CD4-positive, alpha-beta T cell treated with Interleukin-2 at 100 ng/mL for 4 hours (primary cell): ENCODE measurements at places on chromosomes 1 and 21.

DNA sequence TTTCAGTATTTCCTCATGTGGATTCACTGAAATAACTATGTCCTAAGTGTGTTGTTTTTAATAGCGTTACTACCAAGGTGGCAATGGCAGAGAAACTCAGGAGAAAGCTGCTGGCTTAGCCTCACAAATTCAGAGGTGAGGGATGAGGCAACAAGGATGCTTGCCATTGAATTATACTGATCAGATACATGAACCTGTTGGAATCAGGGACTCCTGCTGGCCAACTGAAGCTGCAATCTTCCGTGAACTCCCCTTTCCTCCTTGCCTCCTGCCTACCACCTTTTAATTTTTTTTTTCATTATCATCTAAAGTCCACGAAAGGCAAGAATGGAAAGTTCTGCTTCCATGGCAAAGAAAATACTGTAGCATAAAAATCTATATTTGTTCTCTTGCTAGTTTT is 254.7 kb downstream of the NFIA start:
- no peak for DNase-seq

- DNase-seq: no peak
Measured at GRCh38 chr1:44776730-44777068, 1.4 kb downstream of the RPS8 start.

- DNase-seq: no peak
Measured at GRCh38 chr1:200838676-200839445, 33.9 kb upstream of the GPR25 start.

GRCh38 chr1:245412306-245412705 is 257.5 kb downstream of the KIF26B start:
- no peak for DNase-seq

DNA sequence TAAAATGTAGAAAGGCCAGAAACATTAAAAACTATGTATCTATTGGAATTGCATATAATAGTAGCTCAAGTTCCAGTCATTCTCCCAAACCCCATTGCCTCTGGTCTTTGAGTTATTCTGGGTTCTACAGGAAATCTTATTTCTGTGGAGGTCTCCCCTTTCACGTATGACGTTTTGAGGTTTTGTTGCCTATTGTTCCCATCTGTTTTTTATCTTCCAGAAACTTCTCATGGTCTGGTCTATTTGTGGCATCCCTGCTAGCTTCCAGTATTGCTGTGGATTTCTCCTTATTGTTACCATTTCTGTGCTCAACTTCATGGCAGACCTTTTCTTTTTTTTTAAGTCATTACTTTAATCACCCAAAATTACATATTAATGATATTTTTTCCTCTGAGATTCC is 43.3 kb downstream of the DTL start:
- DNase-seq: no peak

GRCh38 chr21:34362670-34363069 is 1.1 kb upstream of the KCNE2 start:
- DNase-seq: no peak

- DNase-seq: no peak
Measured at GRCh38 chr1:199837321-199837720, 190.2 kb upstream of the NR5A2 start.

GRCh38 chr1:239987103-239987745 is 104.5 kb upstream of the FMN2 start:
- peak; percentile 5 for DNase-seq

DNA sequence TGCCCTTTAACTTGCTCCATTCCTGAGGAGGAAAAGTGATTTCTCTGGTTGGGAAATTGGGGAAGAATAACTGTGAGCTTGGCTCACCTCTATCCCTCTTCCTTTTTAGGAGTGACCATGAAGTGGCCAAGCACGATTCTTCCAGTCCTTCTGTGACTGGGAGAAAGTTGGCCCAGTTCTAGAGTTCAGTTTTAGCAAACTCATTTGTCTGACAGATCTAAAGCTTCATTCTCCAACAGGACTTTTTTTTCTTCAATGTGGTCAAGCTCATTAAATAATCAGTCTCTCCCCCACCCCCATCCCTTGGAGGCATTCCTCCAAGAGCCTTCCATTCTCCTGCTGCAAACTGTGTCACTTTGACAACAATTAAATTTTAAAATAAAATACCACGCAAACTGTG is 6.4 kb upstream of the AGL start:
- no peak for DNase-seq

DNA sequence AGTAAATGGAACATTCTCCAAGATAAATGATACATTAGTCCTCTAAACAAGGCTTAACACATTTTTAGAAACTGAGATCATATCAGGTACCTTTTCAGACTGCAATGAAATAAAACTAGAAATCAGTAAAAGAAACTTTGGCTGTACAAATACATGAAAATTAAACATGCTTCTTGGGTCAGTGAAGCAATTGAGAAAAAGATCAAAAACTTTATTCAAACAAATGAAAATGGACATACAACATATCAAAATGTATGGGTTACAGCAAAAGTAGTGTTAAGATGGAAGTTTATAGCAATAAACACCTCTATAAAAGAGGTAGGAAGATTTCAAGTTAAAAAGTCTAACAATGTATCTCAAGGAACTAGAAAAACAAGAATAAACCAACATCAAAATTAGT is 598.5 kb downstream of the SMYD3 start:
- no peak for DNase-seq

DNA sequence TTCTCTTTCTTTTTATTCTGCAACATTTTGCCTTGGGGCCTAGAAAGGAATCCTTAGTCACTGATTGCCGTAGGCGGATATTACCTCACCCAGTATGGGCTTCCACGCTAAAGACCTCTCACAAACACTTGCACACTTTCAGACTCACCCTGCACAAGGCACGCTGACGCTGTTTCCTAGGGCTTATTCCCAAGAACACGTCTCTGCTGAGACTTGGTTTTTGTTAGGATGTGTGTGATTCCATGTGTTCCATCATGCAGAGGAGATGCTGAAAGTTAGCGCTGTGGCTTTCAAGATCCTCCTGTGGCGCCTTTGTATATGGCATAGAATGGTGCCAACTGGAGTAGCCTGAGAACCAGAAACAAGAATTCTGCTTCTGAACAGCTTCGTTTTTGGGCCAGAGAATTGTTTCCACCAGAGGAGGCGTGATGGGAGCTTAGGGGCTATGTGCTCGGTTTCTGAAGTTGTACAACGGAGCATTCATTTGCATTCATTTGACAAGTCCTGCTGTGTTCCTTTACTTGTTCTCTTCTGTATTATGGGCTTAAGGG is 297.0 kb downstream of the DISC1 start:
- DNase-seq: no peak

- DNase-seq: no peak
Measured at GRCh38 chr1:79519084-79519760, 512.7 kb upstream of the ADGRL4 start.

GRCh38 chr1:112971006-112971405 is 15.0 kb upstream of the SLC16A1 start:
- DNase-seq: no peak

DNA sequence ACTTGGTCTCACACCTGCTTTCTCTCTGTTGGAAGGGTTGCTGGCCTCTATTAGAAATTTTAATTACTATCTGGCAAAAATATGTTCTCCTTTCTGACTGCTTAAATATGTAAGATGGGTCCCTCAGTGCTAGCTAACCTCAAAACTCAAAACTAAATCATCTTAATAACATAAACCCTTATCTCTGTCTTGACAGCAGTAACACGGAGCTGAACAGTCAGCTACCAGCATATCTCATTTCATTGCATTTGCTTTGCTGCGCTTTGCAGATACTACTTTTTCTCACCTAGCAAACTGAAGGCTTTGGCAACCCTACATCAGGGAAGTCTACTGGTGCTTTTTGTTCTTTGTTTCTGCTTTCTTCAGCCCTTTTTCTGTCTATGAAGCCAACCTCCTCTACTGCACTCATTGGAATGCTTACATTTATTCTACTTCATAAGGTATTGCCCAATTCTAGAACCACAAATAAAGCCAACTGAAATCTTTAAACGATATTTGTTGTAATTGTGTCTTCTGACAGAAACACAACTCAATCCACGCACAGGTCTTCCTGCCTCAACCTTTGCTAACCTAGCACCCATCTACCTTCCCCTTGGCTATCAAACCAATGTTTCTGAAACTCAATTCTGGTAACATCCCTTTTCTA is 95.6 kb downstream of the RERE start:
- DNase-seq: no peak

GRCh38 chr1:198340139-198340538 is 183.3 kb downstream of the NEK7 start:
- no peak for DNase-seq

- DNase-seq: no peak
Measured at GRCh38 chr1:38783640-38784229, 75.8 kb downstream of the RRAGC start.

- no peak for DNase-seq
Measured at GRCh38 chr1:43304771-43305300, 4.1 kb downstream of the TIE1 start.

GRCh38 chr1:171800342-171800741 is 18.9 kb downstream of the METTL13 start:
- no peak for DNase-seq

DNA sequence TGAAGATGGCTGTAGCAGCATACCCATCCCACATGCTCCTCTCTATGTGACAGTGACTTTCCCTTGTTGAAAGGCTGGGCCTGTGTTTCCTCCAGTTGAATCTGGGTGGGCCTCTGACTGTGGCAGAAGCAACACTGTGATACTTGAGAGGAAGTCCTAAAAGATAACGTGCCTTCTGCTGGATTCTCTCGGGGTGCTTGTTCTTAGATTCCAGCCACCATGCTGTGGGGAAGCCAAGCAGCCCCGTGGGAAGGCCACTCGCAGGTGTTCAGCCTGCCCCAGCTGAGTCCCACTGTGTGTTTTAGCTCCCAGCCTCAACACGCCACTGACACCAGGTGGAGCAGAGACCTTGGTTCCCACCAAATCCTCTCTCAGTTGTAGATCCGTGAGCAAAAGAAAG is 31.5 kb downstream of the TRAPPC10 start:
- DNase-seq: no peak

DNA sequence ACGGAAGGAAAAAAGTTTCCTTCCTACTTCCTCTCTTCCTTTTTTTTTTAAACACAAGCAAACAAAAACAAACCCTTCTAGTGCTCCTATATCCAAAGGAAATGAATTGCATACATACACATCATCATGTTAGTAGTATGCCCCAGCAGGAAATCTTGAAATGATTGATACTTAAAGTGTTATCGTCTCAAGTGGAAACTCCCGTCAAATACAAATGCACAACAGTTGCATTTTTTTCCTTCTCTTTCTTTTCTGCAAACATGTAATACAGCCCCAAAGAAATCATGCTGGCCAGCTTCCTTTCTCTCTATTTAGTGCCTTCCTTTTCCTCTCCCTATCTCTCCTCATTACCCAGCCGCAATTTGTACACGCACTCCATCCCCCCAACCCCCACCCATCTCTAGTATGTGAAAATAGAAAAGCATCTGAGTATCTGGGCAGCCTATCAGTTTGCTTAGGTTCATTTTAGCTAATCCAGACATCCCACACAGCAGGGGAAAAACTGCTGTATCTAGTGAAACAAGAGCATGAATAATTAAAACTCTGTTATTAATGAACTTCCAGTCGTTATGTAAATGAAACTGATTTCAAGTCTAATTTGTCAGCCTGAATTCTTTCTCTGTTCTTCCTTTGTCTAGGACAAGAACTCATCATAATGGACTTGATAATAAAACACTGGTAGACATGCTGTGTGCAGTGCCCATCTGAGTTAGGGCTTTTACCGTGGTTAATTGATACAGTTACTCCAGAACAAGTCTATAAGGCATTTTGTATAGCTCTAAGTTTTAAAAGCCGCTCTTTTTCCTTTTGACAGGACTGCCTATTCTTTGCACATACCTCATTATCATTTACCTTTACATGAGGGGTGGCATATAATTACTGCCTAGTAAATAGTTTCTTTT is 336.5 kb upstream of the ADGRL2 start:
- no peak for DNase-seq

DNA sequence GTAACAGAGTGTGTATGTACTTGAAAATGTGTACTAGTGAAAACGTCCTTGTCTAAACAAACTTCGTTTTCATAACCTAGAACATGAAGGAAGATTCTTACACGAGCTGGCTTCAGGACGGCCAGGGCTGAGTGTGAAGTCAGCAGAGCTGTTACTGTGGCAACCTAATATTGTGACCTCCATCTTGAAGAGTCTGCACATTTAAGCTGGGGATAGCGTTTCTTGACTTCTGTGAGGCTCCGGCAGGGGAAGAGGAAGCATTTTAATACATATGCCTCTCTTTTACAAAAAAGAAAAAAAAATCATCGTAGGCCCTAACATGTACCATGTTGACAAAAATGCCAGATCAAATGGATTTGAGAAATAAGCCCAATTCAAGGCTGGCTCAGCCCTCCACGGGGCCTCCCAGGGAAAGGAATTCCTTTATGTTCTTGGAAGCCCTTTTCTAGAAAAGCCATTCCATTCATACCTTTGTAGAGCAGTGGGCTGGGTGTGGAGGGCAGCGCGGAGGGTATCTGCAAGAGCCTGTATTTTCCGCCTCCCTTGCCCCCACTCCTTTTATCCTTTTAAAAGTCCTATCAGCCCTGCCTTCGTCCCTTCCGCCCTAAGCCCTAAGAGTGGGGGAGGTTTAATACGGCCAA is 51.1 kb downstream of the SIM2 start:
- no peak for DNase-seq

DNA sequence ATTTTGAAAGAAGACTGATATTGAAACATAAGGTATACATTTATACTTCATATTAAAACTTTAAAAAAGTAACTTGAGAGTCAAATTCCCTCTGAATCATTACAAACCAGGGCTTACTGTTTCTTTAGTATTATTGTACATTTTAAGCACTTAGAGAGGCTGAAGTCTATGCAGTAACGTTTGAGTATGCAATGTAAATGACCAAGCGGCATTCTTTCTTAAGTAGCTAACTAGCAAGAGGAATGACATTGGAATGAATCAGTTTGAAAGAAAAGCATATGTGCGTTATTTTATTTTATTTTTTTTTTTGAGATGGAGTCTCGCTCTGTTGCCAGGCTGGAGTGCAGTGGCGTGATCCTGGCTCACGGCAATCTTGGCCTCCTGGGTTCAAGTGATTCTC is 24.3 kb downstream of the WNT2B start:
- DNase-seq: no peak

- DNase-seq: peak; percentile 78
Measured at GRCh38 chr1:235075048-235075776, 53.4 kb downstream of the TOMM20 start.

- DNase-seq: no peak
Measured at GRCh38 chr1:156428746-156429288, 59.8 kb downstream of the RHBG start.
